Lower leg skin (tissue), 4 donors: ENCODE measurements at places on chromosomes 1 and 21. TPM values are rescaled to one million over a fixed set of nuclear protein-coding genes. Genes with fewer than 3 reads are reported as not detected.

DNA sequence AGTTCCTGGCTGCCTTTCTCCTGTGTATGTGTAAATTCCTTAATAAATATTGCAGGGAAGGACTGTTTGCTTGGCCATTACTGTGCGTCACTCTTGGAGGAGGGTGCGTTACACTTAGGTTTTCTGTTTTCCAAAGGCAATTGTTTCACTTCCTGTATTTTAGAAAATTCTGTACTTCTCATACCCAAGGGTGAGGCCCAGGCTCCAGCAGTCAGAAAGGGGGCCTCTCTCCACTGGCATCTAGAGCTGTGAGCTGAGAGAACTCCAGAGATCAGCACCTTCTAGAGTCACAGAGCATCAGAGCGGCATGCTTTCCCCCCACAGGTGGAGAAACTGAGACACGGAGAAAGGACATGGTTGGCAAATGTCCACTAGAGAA is 27.0 kb upstream of the ZFP69B start:
- no peak for DNase-seq

DNA sequence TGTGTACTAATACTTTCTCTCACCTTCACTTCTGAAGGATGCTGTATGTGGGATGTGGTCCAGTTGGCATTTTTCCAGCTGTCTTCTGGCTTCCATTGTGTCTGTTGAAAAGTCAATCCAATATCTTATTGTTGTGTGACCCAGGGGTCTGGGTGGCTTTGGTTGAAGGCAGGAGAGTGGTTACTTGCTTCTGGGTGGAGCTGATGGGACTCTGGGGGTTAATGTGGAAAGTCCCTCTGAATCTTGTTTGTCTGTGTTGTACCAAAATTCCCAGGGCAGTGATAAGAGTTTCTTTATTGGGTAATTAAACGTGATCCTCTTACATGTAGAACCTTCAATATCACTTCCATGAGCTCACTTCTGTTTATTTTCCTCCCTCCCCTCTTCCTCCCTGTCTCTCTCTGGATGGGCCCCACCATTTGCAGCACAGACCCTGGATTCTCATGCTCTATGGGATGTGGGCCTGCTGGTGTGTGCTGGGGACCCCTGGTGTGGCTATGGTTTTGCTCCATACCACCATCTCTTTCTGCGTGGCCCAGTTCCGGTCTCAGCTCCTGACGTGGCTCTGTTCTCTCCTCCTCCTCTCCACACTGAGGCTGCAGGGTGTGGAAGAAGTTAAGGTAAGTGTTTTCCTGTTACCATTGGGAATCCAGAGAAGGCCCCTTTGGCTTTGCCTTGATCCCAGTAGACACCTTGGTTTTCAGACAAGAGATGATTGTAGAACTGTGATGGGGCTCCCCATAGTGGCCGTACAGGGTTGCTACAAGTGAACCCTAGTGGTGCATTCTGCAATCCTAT is 71.5 kb downstream of the HHAT start:
- no peak for DNase-seq

DNA sequence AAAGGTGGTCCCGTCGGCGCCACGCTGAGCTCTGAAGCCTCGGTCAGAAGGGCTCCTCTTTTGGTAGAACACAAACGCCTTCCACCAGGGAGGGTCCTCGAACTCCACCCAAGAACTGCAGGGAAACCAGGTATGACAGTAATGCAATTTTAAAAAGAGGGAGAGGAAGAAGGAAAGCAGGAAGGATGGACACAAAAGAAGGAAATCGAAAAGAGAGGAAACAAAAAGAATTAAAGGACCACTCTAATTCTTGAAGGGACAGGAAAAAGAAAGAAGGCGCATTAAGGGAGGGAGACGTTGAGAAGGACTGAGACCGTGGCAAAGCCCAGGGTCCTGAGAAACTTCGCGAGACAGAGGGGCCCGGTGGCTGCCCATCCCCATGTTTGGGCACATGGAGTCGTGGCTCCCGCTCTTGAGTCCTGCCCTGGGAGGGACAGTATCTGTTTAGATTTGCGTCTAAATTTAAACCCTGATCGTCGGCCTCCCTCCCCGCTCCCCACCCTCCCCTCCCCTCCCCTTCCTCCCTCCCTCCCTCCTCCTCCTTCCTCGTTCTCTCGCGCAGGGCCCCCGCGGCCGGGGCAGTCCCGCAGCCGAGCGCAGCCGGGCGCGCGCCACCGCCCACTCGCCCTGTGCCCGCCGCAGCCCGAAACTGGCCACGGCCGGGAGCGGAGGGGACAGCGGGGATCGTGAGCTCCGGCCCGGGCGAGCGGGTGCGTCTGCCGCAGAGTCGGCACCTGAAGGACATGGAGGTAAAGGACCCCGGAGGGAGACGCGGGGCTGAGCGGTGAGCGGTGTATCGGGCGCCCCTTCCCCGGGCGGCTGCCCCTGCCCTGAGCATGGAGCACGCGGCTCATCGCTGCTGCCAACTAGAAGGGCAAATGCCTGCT is at the start of gene RCSD1:
Gene RCSD1, plus strand, starts transcription at position 552 of the 887 bp plus-strand sequence. Its CDS starts 192 bp downstream, at position 744.
- peak; percentile 86 for DNase-seq

Gene TMPRSS2
- total RNA-seq, result 5.1 TPM

Gene PODN
- 58.8 TPM for total RNA-seq

- DNase-seq, result no peak
These were observed 1660.1 kb upstream of the B3GALT2 start for GRCh38 chr1:194846488-194846887.

Gene KIF2C
- 4.1 TPM for total RNA-seq

DNA sequence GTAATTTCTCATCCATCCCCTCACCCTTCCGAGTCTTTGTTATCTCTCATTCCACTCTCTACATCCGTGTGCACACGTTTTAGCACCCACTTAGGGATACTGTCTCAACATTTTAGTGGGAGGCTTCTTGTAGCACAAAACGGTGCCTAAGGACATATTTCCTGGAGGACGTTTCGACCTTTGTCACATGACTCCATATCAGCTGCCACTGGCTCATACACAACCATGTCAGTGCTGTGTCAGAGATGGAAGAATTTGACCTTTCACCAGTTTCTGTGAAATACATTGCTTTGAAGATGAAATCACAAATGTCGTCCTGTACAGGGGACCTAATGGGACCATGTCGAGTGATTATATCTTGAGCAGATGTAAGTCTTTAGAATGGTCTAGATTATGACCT is 15.6 kb downstream of the B3GALT5 start:
- no peak for DNase-seq

Gene MROH9
- not detected for total RNA-seq

GRCh38 chr21:34182436-34182835 is 109.1 kb downstream of the MRPS6 start:
- DNase-seq, result no peak
